Activated T-cell treated with anti-CD3 and anti-CD28 coated beads for 4 hours (primary cell): ENCODE measurements at places on chromosomes 3 and 15.

GRCh38 chr3:176697284-176697889, 499.9 kb downstream of the TBL1XR1 start:
- DNase-seq: no peak

DNA sequence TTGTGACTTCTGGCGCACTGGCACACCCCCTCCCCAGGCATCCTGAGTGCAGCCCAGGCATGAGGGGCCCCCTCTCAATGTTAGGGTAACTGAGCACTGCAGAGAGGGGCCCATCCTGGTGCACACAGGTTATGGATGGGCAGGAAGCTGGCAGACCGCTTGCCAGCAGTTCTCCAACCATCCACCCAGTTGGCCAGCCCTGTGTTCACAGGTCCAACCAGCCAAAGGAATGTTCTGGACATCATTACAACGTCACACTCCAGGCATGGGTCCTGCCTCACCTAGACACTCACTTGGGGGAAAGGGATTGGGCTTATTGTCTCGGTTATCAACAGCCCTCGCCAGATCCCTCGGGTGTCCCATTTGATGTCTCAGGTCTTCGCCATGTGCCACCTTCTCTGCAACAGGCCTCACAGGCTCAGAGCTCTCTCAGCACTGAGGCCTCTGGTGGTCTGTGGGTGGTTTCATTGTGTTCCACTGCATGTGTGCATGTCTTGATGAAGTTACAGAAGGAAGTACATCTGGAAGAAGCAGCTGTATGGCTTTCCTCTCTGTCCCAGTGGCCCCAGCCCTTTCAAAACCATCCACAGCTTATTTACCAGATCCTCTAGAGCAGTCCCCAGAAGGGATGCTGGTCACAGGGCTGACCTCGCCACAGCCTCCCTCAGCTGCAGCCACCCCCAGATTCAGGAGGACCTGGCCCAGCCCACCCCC, 23.7 kb downstream of the ADCY5 start:
- no peak for DNase-seq

DNA sequence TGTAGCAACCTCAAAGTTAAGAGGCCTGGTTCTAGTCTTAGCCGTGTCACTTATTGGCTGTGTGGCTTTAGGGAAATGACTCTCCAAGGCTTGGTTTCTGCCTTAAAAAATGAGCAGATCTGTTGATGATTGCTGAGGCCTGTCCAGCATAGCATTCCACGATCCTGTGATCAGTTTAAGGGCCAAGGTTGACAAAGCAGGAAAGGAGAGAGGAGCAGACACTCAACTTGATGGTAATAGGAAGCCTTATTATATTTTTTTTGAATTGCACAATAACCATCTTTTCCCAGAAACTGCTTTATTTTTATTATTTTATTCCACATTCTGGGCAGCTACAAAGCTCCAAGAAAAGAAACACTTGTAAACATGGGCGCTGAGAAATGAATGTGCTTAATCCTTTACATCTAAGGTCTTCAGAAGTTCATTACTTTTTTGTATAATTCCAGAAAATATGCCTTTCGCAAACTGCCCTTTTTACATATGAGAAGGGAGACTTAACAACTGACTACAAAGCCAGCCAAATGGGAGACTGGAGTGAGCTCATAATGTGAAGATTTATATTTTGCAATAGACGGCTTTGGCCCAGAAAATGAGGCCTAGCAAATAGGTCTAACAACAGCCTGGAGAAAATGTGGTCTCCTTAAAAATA, 241.0 kb downstream of the ATP8B4 start:
- no peak for DNase-seq

DNA sequence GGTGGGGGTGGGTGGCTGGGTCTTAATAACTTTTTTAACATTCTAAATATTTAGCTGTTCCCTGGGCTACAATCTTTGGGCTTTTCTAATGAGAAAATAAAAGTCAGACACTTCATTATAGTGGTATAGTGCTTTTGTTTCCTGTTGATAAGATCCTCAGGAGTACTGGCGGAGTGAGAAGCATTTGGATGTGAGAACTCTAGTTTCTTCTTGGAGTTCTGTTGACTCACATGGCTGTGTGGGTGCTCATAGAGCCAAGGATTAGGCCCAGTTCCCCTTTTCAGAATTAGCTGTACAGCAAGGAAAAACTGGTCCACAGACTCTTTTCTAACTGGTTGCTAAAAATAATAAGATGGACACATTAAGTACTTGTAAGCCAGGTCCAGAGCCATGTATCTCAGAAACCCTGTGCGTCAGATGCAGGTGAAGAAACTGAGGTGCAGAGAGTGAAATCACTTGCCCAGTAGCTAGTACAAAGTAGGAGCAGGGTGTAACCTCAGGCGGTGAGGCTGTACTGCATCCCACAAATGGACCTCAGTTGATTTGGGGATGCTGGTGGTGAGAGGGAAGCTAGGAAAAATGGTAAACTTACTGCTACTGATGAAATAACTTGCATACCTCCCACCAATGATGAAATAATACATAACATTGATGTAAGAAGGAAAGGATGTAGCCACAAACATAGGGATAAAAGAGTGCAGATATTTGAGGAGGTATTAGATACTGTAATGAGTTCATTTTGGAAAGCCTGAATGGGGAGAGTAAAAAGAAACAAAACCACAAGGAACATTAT, 2.3 kb downstream of the ITPR1 start:
- no peak for DNase-seq

GRCh38 chr3:114994554-114995341, 152.3 kb downstream of the ZBTB20 start:
- DNase-seq: no peak

- no peak for DNase-seq
Measured at GRCh38 chr3:115766587-115767482, 143.5 kb downstream of the GAP43 start.

DNA sequence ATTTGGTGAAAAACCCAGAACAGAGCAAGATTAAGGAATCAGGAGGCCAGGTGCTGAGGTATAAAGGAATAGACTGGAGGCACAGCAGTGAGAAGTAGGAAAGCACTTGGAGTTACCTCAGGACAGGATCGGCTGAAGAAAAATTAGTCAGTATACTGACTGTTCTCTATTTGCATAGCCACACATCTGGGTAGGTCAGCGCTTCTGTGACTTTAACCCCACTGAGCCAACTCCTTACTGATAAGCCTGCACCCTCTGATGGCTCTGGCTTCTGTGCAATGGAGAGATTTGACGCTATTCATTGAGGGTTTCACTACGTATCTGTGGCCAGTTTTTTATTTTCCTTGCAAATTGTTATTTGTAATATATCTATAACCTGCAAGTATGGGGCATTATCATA, 22.3 kb downstream of the MECOM start:
- DNase-seq: no peak

DNA sequence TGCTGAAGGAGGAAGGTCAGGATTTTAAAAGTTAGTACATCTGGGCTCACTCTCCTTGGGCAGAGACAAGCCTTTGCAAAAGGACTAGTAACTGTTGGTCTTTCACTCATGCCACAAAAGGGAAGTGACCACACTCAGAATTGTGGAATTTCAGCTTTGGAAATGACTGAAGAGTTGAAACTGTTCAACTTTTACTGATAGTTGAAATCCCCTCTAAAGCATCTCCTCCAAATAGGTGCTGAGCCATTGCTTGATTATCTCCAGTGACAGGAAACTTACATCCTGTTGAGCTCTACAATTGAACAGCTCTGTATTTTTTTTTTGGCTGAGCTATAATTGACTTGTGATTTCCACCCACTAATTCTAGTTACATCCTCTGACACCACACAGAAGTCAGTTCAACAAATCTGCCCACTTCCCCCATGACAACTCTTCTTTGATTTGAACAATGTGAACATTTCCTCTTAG, 254.8 kb upstream of the TPRG1 start:
- DNase-seq: no peak

DNA sequence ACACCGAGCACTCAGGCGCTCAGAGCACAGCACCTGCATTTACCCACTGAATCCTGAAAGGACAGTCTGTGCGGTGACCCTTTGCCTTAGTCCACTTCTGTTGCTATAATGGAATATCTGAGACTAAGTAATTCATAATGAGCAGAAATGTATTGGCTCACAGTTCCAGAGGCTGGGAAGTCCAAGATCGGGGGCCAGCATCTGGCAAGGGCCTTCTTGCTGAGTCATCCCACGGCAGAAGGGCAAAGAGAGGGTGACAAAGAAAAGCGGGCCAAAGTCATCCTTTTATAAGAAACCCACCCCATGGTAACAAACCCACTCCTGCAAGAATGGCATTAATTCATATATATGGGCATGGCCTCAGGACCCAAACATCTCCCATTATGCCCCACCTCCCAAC, 27.7 kb downstream of the POC1A start:
- DNase-seq: no peak

DNA sequence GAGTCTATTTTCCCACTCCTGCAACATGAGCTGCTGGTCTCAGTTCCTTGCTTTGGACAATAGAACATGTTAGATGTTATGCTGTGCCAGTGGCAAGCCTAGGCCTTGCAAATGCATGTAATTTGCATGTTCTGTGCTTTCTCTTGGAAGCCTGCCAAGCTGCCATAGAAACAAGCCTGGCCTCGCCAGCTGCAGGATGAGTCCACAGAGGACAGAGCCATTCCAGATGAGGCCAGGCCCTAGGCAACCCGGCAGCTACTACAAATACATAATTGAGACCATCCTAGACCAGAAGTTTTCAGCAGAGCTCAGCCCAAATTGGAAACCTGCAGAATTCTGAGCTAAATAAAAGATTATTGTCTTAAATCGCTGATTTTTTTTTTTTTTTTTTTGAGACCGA, 39.6 kb downstream of the TRIM69 start:
- DNase-seq: no peak

- no peak for DNase-seq
Measured at GRCh38 chr3:157175691-157176507, 16.0 kb upstream of the CCNL1 start.

GRCh38 chr3:56917361-56918110, 115.8 kb upstream of the ARHGEF3 start:
- no peak for DNase-seq

DNA sequence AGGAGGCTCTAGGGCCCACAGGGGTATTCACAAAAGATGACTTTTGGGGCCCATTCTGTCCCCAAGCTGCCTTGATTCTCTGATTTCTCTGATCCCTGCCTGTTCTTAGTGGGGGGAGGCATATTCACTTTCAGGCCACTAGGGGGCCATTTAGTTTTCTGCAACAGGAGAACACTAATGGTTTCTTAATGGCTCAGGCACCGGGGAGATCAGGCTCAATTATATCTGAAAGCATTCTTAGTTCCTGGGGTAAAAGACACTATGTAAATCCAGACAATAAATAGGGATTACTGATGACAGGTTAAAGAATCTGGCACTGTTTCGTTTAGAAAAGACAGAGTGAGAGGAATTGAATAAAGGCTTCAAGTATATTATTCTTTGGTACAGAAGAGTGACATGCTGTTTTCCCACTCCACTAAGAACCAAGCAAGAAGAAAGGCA, 2.5 kb upstream of the INAFM2 start:
- DNase-seq: peak; percentile 49

DNA sequence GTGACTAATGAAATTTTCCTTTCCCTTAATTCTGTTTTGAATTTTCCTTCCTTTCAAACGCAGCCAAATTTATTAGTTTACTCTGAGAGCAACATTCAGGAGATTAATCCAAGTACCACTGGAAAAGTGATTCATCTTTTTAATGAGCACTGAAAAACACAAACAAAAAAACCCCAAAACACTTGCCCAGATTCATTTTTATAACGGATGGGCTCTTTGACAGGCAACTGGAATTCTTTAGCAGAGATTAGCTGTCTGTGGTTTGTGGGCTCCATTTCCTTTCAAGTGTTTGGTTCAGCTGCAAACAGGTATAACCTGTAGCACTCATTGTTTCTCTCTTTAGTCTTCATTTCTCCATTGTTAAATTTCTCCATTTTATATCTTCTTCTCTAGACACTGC, 3.1 kb upstream of the POLR2M start:
- DNase-seq: no peak

DNA sequence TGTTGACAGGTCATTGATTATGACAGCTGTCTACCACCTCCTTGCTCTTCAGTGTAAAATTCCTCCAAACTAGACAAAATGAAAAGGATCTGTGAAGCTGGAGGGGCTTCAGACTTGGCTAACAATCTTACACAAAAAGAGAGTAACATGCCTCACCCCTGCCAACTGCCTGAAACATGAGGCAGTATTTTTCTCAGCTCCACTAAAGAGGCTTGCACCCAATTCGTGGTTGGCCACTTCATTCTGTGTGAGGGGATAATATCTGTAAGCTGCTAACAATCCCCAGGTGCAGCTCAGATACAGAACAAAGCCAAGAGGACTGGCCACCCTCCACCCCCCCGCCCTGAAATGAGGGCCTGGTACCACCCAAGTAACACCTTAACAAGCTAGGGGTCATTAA, 2.8 kb downstream of the MB21D2 start:
- no peak for DNase-seq

GRCh38 chr3:128367761-128368160, 98.9 kb downstream of the DNAJB8 start:
- no peak for DNase-seq

GRCh38 chr3:194537732-194538247, 51.0 kb upstream of the ATP13A3 start:
- DNase-seq: no peak

DNA sequence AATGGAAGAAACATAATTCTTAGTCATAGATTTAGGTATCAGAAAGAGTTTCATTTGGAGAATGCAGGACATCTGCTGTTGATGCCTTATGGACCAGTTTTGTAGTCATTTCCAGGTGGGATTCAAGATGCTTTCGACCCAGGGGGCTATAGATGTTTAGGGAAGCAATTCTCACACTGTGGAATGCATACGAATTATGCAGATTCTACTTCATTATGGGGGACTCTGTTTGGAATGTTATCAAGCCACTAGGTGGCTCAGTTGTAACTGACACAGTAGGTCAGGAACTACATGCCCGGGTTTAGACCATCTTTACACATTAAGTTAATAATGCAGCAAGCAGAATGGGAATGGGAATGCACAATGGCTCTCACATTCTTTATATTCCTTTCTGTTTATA, 1359.8 kb downstream of the ZPLD1 start:
- DNase-seq: no peak

GRCh38 chr3:130963878-130964277, 62.7 kb downstream of the ASTE1 start:
- no peak for DNase-seq

GRCh38 chr15:100717596-100717995, 115.2 kb downstream of the ASB7 start:
- no peak for DNase-seq

DNA sequence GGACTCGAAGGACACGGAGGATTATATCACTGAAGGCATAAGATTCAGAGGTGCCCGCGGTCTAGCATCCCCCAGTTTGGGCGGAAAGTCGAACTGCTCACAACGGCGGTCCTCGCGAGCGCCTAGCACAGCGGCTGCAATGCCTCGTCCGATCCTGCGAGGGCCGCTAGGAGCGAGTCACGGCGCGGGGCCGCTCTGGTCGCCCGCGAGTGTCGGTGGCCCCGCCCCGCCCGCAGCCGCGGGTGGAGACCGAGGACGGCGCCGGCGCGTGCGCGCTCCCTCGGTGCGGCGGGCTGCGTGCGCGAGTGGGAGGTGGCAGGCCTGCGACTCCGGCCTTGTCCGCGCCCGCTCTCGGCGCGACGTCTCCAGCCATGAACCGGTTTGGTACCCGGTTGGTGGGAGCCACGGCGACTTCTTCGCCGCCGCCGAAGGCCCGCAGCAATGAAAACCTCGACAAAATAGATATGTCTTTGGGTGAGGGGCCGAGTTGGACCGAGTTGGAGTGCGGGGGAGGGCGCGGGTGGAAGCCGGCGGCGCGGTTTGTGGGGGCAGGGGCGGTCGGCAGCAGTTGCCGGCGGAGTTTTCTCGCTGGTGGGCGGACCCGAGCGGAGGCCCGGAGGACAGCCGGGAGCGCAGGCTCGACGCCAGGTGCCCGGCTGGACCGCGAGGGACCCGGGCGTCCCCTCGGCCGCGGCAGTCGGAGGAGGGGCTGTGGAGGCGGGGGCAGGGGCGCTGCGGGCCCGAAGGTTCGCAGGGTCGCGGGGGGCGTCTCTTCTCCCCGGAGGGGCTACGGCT, at the start of gene FYTTD1:
Gene FYTTD1 (plus strand): TSS at position 283 of the 795 bp plus-strand sequence. CDS start 89 bp downstream, at position 372.
- peak; percentile 77 for DNase-seq
